Left kidney (tissue), 8 donors: ENCODE measurements at places on chromosomes 3 and 15. TPM values are rescaled to one million over a fixed set of nuclear protein-coding genes. Genes with fewer than 3 reads are reported as not detected.

Gene RTF1
- 75.6 TPM for polyA plus RNA-seq

Gene LRRC2
- 1.8 TPM for polyA plus RNA-seq

Gene LRRC31
- polyA plus RNA-seq: 0.38 TPM

Gene RARB
- polyA plus RNA-seq: 50.7 TPM

Gene PFKFB4
- polyA plus RNA-seq: 4.3 TPM

Gene HHLA2
- polyA plus RNA-seq: 21.3 TPM

Gene FSTL1
- 519 TPM for polyA plus RNA-seq

Gene CSK
- 46.2 TPM for polyA plus RNA-seq

Gene CPNE4
- 0.68 TPM for polyA plus RNA-seq

Gene ADAMTS17
- polyA plus RNA-seq: 2.3 TPM

Gene ZMAT3
- 11.3 TPM for polyA plus RNA-seq
